ENCODE measurements at places on chromosomes 7 and 10.

DNA sequence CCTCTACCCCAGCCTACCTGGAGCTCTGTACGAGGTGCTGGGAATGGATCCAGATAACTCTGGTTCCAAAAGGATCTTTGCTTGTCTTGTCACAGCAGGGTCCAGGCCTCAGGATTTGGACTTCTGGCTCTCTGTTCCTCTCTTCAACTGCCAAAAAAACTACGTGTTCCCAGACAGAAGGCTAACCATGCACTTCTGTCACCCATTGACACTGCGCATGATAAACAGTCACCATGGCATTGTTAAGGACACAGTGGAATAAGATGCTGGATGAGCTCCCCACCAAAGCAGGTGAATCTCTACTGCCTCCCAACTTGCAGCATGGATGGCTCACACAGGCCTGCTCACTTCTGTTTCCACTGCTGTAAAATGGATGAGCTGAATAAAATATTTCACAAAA lies 637.9 kb downstream of the TNS3 start:
- DNase-seq: no peak

- no peak for DNase-seq
These were observed 842.5 kb downstream of the REEP3 start for GRCh38 chr10:64363687-64364086.

- DNase-seq: no peak
These were observed 46.3 kb upstream of the TM9SF3 start for GRCh38 chr10:96632974-96633710.

- no peak for DNase-seq
These were observed 52.5 kb downstream of the ADCYAP1R1 start for GRCh38 chr7:31104361-31105255.

- DNase-seq: no peak
These were observed 355.1 kb downstream of the GALNT17 start for GRCh38 chr7:71486856-71487628.

- DNase-seq: no peak
These were observed 6.0 kb downstream of the NODAL start for GRCh38 chr10:70435241-70436085.

DNA sequence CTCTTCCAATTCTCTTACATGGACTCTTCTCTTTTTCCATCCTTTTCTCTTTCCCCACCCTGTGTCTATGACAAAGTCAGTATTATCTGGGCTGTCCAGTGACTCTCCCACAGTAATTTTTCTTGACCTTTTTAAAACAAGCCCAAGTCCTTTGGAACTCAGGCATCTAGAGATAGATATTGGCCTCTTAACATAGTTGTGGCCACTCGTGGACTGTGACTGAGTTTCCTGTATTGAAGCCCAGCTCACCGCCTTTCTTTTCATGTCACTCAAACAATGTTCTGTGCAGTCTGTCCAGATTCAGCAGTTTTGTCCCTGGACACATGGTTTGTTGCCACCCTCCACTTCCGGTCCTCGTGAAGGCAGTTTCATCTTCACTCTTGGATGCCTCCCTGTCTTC lies 110.9 kb upstream of the CDC14C start:
- DNase-seq: no peak

GRCh38 chr7:670501-671390 lies 55.8 kb upstream of the DNAAF5 start:
- DNase-seq: no peak

DNA sequence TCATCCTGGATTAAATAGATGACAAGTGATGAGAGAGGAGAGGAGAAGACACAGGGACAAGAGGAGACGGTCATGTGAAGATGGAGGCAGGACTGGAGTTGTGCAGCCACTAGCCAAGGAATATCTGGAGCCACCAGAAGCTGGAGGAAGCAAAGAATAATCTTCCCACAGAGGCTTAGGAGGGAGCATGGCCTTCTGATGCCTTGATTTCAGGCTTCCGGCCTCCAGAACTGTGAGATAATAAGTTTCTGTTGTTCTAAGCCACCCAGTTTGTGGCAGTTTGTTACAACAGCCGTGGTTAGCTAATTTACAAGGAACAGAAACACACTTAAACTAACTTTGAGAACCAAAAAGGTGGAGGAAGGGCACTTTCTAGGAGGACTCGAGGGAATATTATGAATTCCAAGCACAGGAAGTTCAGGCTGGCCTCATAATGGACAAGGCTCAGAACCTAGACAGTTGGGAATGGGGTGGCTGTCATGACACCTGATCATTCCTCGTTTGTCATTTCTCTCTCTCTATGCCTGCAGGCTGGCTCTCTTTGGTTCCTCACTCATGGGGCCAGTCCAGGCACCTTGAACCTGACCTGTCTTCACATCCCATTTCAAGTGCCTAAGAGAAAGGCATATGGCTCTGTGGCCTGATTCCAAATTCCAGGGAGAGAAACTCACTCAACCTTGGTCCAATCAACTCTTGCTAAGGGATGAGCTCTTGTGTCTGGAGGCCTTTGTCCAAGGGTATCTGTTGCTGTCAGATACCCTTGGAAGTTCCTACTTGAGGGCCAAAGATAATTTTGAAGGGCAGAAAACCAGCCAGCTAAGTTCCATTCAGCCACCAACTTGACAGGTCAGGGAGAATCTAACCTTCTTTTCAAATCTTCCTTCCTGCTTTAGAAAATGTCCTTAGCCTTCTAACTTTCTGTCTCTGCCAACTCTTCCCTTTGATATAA lies 33.5 kb upstream of the PDZD8 start:
- DNase-seq: no peak

GRCh38 chr7:114481999-114482398 lies 67.4 kb downstream of the FOXP2 start:
- no peak for DNase-seq

GRCh38 chr10:1123198-1123597 lies 67.0 kb downstream of the WDR37 start:
- no peak for DNase-seq

DNA sequence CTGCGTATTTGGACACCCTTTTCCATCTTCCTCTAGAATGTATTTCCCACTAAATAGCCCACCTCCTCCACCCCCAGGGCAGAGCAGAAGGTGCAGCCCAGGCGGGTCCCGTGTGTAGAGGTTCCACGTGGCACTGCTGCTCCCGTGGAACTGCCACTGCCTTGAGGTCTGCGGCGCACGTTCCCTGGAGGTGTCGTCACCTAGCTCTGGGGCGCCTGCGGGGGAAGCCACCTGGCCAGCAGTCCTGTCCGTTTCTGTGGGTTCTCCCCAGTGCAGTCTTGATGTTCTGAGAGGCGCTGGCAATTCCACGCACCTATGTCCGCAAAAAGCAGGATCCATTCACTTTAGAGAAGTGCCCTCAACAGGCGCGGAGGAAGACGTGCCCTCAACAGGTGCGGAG lies 21.9 kb downstream of the BNIP3 start:
- no peak for DNase-seq

GRCh38 chr7:125814100-125814499 lies 884.5 kb upstream of the POT1 start:
- DNase-seq: no peak
